ENCODE measurements at places on chromosomes 12 and 14.

- no peak for DNase-seq
These were observed 40.2 kb downstream of the UBE3B start for GRCh38 chr12:109517619-109518018.

DNA sequence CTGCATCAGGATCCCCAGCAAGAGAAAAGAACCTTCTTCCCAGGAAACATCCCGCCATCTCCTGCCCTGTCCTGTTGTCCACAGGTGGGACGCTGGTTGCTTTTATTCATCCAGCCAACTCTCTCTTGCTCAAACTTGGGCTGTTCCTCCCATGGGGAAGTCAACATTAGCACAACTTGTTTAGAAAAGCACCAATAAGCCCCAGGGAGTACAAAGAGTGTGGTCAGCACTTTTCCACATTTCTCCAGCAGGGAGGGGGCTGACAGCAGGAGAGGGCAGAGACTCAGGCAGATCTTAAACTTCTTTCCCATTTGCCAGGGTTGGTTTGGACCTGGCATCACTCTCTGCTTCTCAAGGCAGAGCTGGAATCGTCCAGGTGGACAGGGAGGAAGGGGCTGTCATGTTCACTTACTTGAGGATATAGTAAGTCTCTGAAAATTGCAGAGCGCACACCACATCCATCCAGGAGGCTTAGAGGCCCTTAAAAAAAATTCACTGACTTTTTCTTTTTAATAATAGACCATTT is 74.9 kb downstream of the RBM19 start:
- no peak for DNase-seq

- no peak for DNase-seq
These were observed 109.6 kb downstream of the BCAT1 start for GRCh38 chr12:24839268-24839791.

DNA sequence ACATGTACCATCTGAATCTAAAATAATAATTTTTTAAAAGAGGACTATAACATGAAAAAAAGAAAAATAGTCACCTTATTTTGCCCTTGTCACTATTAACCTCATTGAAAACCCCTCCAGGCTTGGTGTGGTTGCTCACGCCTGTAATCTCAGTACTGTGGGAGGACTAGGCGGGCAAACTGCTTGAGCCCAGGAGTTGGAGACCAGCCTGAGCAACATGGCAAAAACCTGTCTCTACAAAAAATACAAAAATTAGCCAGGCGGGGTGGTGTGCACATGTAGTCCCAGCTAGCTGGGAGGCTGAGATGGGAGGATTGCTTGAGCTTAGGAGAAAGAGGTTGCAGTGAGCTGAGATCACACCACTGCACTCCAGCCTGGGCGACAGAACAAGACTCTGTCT is 126.3 kb upstream of the KRAS start:
- DNase-seq, result no peak

DNA sequence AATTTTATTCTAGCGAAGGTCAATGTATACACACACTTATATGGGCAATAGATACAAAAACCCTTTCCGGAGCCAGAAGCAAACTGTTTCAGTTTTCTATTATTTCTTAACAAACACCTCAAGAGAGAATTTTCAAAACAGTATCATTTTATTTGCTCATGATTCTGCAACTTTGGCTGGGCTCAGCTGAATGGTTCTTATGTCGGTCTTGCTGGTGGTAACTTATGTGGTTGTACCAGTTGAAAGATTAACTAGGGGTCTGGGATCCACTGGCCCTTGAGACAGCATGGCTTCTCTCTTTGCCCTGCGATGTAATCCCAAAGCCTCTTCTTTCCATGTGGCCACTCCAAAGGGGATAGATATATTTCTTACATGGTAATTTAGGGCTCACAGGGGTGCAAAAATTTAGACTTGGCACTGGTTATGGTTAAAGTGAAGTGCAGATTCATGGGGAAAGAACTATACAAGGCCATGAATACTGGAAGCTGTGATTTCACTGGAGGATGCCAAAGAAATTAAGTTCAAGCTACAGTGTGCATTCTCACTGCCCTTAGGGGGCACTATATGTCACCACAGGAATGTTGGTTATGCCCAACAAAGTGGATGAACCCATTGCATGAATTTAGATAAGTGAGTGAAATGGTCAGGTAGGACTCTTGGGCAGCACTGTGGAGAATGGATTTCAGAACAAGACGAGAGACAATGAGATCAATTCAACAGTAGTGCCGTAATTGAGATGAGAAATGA is 94.3 kb upstream of the NAV3 start:
- DNase-seq, result no peak

- DNase-seq, result no peak
These were observed 75.1 kb downstream of the IRF2BPL start for GRCh38 chr14:76953311-76953945.

Data from NCI-H1092 treated with DMSO at 0.1 percent for 48 hours (cell line).